ENCODE measurements at places on chromosomes 7 and 10.

GRCh38 chr10:8344756-8345155 lies 290.3 kb downstream of the GATA3 start:
- no peak for DNase-seq

DNA sequence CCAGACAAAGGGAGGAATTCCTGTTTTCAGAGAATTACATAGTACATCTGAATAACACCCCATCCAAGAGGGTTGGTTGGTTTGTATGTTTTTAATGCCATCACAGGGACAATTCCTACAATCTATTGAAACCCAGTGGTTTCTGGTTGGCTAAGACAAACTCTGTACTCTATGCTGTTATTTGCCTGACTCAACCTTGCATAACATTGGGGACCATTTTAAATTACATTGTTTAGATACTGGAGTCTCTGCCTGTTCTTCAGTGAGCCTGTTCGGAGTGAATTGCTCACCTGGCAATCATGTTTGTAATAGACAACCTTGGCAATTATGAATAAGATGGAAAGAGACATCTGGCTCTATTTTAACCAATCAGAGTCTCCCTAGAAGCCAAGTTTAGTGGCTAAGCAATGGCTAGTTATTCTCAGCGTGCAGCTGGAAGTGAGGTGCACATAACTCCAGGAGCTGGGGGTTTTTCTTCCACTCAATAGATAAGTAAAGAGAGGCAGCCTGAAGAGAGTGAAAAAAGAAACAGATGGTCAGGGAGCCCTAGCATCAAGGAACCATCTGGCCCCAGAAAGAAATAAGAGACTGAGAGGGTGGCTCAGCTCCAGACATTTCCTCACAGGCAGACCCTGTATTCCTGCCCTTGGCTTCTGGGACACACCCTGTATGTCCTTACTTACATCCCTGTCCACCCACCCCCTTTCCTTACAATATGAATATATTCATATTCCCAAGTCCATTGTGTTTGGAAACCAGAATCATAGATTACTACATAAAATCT lies 21.2 kb upstream of the SLC35G1 start:
- no peak for DNase-seq

DNA sequence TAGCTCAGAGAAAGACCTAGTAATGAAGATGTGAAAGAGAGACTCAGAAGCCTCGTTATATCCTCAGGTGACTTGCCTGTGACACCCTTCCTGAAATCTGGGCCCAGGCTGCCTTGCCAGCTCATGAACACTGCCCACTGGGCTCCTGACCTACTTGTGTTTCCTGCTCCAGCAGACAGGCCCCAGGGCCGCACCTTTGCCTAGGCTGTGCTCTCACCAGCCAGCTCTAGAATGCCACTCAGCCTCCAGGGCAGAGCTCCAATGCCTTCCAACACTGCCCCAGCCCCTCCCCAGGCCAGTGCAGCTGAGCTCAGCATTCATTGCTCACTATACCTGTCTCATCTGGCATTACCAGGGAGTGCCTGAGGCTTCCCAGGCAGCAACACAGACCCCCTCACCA lies 94.3 kb downstream of the DLG5 start:
- DNase-seq: peak; percentile 62

DNA sequence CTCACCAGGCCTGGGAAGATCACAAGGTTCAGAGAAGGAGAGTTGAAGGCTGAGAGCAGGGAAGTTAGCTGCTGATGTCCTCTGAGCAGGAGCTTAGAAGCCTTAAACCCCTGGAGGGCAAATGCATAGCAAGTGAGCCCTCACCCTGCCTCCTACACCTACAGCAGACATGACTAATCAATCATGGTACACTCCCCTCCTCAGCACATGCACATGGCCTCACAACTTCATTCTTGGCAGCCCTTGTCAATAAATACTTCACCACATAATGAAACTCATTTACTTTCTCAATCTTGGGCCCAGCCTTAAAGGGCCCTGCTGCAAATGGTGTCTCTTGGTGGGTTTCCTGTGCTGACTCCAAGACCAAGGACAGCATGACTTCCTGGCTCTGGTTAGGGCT lies 12.9 kb downstream of the MMRN2 start:
- DNase-seq: no peak

GRCh38 chr7:100091411-100092181 lies 2.8 kb downstream of the COPS6 start:
- DNase-seq: no peak

- DNase-seq: no peak
These were observed 58.3 kb downstream of the CXCL12 start for GRCh38 chr10:44326474-44327030.

- DNase-seq: no peak
These were observed 32.1 kb upstream of the SLC26A4 start for GRCh38 chr7:107628461-107629064.

Measured in CD4-positive, alpha-beta T cell treated with Interleukin-10 for 1 hour (primary cell).